ENCODE measurements at places on chromosomes 7 and 10. TPM values are rescaled to one million over a fixed set of nuclear protein-coding genes. Genes with fewer than 3 reads are reported as not detected.

DNA sequence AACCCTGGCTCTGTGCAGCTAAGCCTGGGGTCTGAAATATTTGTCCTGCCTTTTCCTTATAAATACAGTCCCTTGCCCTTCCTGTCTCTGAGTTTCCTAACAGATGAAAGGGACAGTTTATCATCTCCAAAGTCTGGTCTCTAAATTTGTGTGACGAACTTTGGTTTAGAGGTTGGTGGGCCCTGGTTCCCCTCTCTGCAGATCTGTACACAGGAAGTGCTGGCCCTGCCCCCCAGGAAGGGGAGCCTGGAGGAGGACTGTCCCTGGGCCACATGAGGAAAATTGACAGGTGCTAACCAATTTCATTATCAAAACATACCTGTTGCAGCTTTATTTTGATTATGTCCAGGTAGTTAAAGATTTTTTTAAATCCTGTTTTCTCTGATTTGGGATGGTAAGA, 34.5 kb downstream of the PPP2R2D start:
- no peak for DNase-seq

Gene COL13A1
- polyA plus RNA-seq = 12.4 TPM

- DNase-seq = no peak
These were observed 53.1 kb upstream of the AQP1 start for GRCh38 chr7:30858576-30858975.

Gene ICA1
- polyA plus RNA-seq = 40.9 TPM

GRCh38 chr7:121557034-121557892, 161.2 kb upstream of the FAM3C start:
- DNase-seq = no peak
